ENCODE measurements at places on chromosomes 1 and 21. TPM values are rescaled to one million over a fixed set of nuclear protein-coding genes. Genes with fewer than 3 reads are reported as not detected.

DNA sequence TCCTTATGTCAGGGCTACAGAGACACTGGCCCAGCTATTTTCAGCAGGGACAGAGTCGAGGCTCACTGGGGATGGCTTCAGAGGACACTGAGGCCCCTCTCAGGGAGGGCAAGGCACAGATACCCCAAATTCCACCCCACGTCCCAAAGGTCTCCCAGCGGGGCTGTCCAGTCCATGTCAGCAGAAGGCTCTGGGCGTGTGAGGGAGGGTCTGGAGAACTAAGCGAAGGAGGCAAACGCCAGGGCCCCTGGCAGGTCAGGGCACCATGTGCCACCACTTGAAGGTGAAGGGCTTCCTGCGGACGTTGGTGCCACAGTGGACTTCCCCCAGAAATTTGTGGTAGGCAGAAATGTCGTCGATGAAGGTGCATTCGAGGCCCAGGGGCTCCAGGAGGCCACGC is 15.0 kb upstream of the SDHB start:
- DNase-seq = no peak

GRCh38 chr1:162361349-162361748 is 15.3 kb downstream of the SPATA46 start:
- no peak for DNase-seq

DNA sequence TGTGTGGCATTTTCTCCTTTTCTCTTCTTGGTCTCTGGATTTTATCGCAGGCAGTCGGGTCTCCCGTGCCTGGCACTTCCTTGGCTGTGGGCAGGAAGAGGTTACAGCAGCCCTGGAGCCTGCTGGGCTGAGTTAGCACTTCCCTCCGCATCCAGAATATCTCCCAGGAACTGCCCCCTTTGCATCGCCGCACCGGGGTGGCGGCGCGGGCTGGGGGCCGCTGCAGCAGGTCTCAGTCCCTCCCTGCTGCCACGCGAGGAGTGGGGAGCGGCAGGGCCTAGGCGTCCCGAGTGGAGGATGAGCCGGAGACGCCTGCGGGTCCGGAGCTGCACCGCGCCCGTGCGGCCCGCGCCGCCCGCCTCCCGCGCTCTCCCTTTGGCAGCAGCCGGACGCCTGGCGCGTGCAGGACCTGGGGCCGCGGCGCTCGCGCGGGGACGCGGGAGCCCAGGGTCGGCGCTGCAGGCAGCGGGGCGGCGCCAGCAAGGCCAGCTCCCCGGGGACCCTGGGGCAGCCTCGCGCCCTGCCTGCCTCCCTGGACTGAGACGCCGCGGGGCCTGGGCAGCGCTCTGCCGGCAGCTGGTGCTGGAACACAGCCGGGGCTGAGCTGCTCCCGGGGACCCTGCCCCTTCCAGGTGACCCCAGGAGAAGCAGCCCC is 192.8 kb downstream of the PRDM2 start:
- no peak for DNase-seq

DNA sequence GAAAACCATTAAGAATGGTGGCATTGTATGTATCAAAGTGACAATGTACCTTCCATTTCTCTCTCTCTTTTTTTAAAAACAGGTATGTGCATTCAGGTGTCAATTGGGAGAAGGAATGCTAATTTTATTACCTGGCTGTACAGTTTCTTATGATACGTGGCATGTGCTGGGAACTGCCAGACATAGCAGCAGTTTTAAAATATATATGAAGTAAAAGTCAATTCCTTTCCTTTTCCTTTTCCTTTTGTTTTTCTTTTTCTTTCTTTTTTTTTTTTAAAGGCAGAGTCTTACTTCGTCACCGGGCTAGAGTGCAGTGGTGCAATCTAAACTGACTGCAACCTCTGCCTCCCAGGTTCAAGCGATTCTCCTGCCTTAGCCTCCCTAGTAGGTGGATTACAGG is 37.0 kb downstream of the SPEN start:
- DNase-seq = no peak

GRCh38 chr1:62637392-62638105 is 40.2 kb downstream of the ANGPTL3 start:
- DNase-seq = no peak

DNA sequence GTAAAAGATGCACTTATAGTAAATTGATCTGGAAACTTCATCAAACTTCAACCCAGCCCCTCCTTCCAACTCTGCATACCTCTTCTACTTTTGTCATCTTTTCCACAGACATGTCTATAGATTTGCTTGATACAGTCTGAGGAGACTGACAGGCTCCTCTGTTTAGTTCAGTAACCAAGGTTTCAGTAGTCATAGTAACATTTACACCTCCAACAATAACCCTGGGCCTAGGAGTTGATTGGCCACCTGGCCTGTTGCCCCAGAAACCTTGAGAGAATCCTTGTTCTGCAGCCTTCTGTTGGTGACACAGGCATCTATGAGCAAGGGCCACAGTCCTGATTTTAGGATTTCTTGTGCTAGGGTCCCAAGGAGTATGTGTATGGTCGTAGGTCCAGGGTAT is at the start of gene CFAP141:
Gene CFAP141 (minus strand): TSS at position 138 of the 400 bp plus-strand sequence. CDS start 26 bp downstream, at position 112.
- no peak for DNase-seq

DNA sequence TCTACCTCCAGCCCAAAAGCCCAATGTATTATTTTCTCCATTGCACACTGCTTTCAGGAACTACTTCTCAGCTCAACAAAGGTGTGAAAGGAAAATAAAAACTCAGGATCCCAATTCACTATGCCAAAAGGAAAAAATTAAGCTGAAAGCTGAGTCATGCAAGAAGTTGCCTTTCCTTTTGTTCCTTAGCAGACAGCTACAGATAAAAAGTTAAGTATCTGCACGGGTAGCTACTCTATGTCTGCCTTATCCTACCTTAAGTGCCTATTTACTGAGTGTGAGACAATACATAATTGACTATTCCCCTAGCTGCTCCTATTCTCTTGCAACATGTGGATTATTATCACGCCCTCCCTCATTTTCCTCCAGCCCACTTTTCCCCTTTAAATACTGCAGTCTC is 84.1 kb downstream of the ADCY10 start:
- no peak for DNase-seq

DNA sequence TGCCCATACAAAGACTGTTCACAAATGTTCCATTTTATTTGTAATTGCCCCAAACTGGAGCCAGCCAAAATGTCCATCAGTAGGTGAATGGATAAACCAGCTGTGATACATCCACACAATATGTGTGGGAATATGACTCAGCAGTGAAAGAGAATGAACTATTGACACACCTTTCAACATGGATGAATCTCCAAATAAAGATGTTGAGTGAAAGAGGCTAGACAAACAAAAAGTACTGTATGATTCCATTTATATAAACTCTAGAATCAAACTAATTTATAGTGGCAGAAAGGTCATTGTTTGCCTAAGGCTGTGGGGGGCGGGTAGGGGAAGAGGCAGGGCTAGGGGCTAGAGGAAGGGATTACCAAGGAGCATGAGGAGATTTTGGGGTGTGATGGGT is 4.5 kb downstream of the DHCR24 start:
- no peak for DNase-seq

- DNase-seq = no peak
Measured at GRCh38 chr1:1374589-1374928, 448 bp downstream of the AURKAIP1 start.

The LCE1E gene
- not detected for polyA plus RNA-seq

- DNase-seq = no peak
Measured at GRCh38 chr1:203781962-203782361, 13.5 kb upstream of the ZBED6 start.

The ABCG1 gene
- 8.8 TPM for polyA plus RNA-seq

The TMEM52 gene
- 9.5 TPM for polyA plus RNA-seq

DNA sequence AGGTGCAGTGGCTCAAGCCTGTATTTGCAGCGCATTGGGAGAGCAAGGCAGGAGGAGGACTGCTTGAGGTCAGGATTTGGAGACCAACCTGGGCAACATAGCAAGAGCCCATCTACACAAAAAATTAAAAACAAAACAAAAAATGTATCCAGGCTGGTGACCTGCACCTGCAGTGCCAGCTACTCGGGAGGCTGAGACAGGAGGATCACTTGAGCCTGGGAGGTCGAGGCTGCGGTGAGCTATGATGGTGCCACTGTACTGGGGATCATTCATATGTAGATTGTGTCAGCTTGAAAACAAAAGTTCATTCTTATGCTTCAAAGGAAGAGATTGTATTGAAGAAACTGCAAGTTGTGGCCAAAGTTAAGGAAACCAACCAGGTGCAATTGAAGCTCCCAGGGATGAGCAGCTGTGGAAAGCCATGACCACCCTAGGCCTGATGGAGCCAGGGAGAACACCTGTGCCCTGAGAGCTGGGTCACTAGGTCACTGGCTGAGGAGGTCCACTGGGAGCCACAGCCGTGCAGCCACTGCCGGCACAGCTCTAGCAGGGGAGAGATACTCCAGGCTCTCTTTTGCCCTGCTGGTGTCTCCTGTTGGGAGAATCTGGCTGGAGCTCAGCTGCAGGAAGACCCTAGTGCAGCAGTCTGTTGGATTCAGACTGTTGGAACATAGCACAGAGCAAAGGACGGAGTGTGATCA is 13.3 kb upstream of the BRWD1 start:
- no peak for DNase-seq

The SPATA21 gene
- polyA plus RNA-seq = 0.33 TPM

The IGSF5 gene
- polyA plus RNA-seq = 0.48 TPM

GRCh38 chr1:160768295-160768657 is 27.7 kb upstream of the LY9 start:
- no peak for DNase-seq

GRCh38 chr1:194052514-194053338 is 866.3 kb upstream of the B3GALT2 start:
- no peak for DNase-seq

DNA sequence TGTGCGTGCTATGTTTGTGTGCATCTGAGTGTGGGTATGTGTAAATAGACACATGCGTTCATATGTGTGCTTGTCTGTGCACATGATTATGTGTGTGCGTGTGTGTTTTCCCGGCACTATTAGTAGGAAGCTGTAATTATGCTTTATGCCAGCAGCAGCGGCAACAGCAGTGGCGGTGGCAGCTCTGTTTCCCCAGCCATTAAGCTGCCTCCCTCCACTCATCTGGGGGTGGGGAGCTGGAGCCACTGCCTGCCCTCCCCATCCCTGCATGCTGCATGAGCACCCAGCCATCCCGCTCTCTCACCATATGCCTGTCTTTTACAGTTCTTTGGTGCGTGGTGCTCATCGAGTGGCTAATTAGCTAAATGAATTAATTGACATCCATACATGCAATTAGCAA is 30.5 kb upstream of the ACOT11 start:
- DNase-seq = no peak

The NR0B2 gene
- polyA plus RNA-seq = 5.8 TPM

GRCh38 chr1:82321794-82322193 is 521.1 kb downstream of the ADGRL2 start:
- no peak for DNase-seq

DNA sequence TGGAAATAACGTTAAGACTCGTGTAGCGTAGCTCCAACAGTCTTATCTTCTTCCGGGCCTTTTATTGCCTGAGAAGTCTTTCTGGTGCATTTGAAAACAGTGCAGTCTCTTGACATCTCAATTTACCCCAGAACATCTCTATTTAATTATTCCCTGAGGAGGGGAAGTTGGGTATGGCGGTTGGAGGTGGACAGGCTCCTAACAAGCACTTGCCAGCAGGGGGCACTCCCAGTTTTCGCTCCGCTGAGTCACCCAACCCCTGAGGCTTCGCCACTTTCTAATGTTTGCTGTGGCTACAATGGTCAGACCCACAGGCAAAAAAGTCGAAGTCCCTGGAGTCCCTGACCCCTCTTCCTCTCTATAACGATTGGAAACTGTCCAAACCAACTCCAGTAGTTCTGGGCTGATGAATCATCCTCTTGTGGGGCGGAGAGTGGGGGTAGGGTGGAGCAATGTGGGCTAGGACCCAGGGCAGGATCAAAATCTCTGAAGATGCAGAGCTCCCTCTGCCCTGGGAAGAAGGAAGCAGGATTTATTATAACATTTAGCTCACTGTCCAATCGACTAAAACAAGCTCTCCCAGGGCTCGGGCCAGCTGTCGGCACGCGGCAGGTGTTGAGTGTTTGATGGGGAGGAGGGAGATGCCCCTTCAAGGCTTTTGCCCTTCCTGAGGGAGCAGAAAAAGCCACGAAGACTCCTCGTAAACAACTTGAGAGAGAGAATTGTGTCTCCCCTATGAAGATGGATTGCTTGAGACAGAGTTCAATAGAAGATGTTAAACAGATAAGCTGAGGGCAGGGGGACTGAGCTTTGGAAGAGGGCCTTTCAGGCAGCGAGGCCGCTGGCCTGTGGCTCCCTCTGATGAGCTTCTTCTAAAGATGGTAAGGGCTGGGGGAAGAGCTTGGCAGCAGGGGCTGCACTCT is 85.7 kb downstream of the BRINP2 start:
- DNase-seq = peak; percentile 34

- DNase-seq = no peak
Measured at GRCh38 chr1:117594261-117594990, 11.4 kb upstream of the TENT5C start.

The RRP1 gene
- polyA plus RNA-seq = 25.7 TPM

DNA sequence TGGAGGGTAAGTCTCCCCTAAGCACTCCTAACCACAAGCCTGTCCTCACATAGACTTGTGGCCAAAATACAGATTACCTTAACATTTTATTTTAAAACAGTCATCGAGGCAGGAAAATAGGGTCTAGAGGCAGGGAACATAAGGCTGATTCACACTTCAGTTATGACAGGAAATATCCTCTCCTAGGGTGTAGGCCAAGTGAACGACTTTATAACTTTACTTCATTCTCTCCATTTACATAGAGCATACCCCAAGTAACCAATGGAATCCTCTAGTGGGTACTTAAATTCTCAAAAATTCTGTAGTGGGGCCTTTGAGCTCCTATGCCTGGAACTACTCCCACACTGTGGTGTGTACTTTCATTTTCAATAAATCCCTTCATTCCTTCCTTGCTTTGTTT is 113.0 kb downstream of the WDR3 start:
- DNase-seq = no peak

The FMO2 gene
- polyA plus RNA-seq = 32.6 TPM

- no peak for DNase-seq
Measured at GRCh38 chr1:235278233-235278914, 49.6 kb downstream of the ARID4B start.

The RABGGTB gene
- 87.8 TPM for polyA plus RNA-seq

GRCh38 chr1:67754526-67754920 is 69.5 kb downstream of the GADD45A start:
- DNase-seq = no peak

The GUCA2B gene
- not detected for polyA plus RNA-seq

GRCh38 chr1:28887835-28888682 is 26.3 kb upstream of the EPB41 start:
- no peak for DNase-seq

DNA sequence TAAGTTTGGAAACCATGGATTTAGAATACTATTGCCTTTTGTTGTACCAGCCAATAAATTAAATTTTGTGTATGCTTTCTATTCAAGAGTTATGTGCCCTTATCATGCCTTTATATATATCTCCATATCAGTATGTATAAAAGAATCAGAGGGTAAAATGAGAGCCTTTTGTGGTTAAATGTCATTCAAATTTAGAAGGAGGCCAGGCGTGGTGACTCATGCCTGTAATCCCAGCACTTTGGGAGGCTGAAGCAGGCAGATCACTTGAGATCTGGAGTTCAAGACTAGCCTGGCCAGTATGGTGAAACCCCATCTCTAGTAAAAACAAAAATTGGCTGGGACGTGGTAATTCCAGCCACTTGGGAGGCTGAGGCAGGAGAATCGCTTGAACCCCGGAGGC is 88.9 kb downstream of the XPR1 start:
- no peak for DNase-seq

- DNase-seq = no peak
Measured at GRCh38 chr1:226061068-226061840, 1.3 kb upstream of the H3-3A start.
